Stimulated activated CD4-positive, alpha-beta T cell treated with anti-CD3 and anti-CD28 coated beads, Interleukin-4, amount 100 ng/mL, for 1 hour (primary cell): ENCODE measurements at places on chromosomes 5 and 9.

GRCh38 chr9:127642082-127642740 lies 30.1 kb downstream of the STXBP1 start:
- no peak for DNase-seq

DNA sequence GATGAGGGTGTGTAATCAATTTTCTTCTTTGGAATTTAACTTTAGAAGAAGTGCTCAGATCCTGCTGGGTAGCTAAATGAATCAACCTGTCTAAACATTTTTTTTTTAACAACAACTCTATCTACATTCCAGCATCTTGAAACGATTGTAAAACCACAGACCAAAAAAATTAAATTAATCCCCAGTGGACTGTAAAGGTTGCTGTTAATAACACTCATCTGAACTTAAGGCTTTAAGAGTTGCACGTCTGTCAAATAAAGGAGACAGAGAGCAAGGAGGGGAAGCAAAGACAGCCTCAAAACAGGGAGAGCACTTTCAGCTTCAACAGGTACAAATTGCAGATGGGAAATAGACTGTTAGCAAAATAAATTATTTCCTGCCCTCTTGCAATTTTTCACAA lies 548.5 kb downstream of the DTWD2 start:
- DNase-seq = no peak

- no peak for DNase-seq
Measured at GRCh38 chr5:173399851-173400250, 71.6 kb upstream of the STC2 start.

DNA sequence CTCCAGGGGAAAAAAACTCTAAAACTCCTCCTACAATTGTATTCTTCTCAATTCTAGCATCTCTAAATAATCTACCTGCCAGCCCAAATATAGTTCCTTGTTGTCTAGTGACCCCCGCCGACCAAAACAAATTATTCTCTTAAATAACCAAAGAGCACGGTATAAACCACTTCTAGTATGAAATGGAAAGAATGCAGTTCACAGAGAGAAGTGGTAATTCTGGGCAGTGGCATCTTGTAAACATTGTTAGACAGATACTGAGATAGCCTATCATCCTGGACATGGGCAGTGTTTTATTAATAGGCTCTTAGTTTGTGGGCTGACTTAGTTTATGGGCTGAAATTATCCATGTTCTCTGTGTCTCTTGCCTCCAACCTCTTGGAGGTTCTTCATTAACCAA lies 1412.6 kb upstream of the CDH9 start:
- no peak for DNase-seq

- no peak for DNase-seq
Measured at GRCh38 chr5:10445352-10445751, 3.7 kb downstream of the ROPN1L start.

GRCh38 chr5:116507941-116508655 lies 66.5 kb downstream of the SEMA6A start:
- DNase-seq = no peak

DNA sequence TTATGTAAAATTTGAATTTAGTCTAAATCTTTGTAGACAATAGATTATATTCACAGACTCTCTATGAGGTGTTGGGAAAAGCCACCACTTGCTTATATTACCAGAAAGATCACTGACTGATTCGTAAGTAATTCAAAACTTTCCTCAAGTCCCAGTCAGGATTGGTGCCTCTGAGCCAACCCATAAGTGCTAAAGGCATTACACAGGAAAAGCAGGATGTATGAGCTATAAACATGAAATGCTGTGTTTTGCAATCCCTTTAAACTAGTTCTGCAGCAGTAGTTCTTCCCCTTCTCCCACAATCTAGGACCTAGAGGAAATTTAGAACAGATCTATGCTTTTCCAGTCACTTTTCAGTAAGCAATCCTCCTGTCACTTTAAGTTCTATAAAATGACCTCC lies 48.0 kb downstream of the SHLD3 start:
- DNase-seq = no peak

DNA sequence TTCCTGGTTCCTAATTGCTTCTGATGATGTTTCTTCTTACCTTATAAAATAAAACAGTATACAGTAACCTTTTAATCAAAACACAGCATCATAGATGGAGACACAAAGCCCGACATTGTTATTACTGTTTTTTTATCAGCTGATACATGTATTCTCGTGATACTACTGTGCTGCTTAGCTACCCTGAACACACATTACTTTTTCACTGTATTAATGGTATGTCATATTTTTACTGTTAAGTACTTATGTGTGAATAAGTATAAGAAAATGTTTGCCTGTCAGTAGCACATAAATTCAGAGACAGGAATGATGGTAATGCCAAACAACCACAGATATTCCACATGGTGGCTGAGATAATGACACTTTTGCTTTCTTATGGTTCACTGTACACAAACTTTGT lies 68.7 kb downstream of the RAB24 start:
- no peak for DNase-seq

- no peak for DNase-seq
Measured at GRCh38 chr9:4937446-4937845, 47.6 kb upstream of the JAK2 start.

- no peak for DNase-seq
Measured at GRCh38 chr9:567747-568305, 273.7 kb upstream of the DMRT1 start.

DNA sequence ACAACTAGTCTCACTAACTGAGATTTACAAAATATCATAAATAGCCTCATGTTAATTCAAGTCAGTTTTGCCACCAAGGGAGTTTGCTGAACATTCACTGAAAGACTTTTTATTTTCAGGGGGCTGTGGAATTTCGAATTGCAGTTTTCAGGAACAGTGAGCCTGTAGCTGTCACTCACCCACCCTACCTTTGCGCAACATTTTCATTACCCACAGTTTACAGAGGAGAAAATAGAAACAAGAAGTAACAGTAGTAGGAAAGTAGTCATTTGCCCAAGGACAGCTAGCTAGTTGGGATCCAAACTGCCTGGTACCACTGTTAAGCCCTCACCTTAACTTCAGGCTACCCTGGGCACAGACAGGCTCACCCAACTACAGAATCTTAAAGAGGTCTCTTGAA lies 154.1 kb downstream of the ADAMTS12 start:
- DNase-seq = no peak

DNA sequence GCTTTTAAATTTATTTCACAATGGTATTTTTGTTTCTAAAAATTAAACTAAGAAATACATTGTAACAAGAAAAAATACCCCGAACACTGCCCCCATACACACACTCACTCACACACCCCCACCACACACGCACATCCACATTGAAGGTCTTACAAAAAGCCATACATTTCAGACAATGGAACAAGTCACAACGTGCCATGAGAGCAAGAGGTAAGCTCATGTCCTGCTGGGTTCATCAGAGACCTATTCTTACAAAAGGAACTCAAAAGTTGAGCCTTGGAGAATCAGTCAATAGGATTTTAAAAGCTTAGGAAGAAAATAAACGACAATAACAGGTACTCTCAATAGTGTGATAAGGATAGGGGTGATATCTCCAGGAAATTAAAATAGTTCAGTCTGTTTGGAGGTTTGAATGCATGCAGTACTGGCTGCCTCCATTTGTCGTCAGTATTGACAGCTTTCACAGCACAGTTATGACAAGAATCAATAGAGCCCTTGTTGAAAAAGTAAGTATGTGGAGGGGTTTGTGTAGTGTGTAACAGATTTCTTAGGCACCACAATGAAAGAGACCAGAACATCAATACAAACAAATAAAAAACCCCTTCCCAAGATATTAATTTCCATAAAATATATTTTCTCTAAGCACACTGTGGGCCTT lies 1826.2 kb upstream of the CDH6 start:
- DNase-seq = no peak

- DNase-seq = no peak
Measured at GRCh38 chr5:60700416-60700757, 421 bp upstream of the DEPDC1B start.

DNA sequence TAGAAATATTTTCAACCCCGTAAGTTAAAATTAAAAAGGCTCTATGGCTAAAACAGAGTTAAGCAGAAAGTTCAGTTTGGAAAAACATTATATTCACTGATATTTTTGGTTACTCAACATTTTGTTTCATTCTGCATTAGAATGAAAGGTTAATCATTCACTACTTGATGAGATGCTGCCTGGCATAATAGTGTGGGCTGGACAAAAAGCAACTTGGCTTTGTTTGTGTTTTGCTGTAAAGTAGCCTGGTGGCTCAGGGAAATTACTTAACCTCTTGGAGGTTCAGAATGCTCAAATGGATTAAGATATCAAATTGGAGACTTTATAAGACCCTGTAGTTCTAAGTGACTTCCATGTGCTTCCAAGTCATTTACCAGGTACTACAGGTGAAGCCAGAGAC lies 367.4 kb upstream of the TRPC7 start:
- DNase-seq = no peak

DNA sequence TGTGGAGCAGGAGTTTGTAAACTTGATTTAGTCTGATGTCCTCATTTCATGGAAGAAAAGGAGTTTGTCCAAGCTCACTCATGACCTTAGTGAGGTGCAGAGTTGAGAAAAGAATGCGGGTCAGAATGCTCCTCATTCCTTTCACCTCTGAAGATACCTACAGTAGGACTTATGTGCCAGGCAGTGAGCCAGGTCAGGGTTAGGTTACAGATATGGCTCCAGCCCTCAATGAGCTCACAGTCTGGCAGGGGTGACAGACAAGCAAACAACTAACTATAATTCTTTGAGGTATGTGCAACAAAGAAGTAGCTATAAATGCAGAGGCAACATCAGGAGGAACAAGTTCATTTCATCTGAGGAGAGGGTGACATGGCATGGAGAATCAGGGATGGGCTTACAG lies 102.5 kb downstream of the SPATA31D1 start:
- DNase-seq = no peak

DNA sequence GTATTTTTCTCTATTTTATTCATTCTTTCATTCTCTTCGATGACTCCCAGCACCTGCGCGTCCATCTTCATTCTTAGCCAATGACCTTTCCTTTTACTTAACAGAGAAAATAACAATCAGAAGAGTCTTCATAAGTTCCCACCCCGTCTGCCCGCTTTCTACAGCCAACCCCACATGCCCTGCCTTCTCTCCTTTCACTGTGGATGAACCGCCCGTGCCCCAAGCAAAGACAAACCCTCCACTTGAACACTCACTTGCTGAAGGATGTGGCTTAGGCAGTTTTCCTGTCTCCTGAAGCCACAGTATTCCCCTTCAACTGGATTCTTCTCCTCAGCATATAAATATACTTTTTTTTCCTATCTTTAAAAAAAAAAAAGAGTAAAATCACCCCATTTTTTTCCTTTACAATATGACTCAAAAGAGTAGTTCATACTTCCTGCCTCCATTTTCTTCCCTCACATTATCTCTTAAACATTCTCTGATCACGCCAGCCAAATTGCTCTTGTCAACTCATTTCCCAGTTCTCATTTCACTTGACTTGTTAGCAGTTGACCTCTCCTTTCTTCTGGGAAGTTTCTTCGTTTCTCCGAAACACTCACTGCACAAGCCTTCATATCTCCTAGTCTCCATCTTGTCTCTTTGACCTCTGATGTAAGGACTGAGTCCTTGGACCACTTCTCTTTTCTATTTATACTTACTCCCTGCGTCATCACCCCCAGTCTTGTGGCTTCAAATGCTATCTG lies 11.1 kb downstream of the NIPSNAP3B start:
- DNase-seq = no peak

DNA sequence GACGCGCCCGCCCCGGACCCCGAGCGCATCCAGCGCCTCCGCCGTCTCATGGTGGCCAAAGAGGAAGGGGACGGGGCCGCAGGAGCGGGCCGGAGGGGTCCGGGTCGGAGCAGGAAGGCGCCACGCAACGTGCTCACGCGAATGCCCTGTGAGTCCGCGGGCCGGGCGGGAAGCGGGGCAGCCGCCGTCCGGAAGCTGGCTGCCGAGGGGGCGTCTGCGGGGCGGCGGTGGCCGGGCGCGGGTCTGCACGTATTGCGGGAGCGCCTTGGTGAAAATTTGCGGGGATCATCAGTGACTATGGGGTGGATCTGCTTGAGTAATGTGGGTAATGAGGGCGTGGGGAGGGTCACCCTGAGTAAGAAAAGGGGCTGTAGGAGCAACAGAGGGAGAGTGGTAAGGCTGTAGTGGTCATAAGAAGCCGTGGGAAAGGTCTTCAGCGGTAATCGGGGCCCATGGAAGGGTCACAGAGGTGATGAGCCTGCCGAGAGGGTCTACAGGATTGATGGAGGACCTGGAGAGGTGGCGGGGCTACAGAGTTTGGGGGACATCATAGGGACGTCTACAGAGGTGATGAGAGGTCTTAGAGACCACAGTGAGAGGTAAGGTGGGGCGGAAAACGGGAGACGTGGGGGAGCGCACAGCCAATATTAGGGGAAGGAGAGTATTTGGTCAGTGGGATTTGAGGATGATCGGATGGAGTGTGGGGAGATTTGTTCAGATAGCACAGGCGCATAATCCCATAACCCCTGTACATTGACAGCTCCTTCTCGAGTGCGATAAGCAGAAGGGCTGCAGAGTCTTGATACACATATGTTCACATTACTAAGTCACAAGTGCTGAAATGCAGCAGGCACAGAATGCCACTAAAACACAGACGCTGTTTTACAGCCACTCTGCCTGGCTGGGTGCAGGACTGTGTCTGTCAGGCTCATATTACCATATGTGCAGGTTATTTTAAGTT lies 819 bp downstream of the LSM11 start:
- DNase-seq = peak; percentile 13

DNA sequence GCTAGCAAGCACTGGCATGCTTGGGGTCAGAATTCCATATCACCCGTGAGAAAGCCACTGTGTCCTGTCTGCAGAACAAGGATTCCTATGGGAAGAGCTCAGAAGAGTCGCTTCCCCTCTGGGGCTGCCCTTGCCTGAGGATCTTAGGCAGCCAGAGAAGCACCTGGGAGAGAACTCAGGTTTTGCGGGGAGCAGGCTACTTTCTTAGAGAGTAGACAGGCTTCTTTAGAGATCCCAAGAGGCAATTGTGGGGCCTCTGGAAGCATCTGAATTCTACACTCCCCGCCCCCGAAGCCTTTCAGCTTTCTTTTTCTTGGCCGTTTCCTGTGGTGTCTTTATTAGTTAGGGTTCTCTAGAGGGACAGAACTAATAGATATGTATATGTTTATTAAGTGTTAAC lies 40.9 kb downstream of the PHF2 start:
- DNase-seq = no peak

DNA sequence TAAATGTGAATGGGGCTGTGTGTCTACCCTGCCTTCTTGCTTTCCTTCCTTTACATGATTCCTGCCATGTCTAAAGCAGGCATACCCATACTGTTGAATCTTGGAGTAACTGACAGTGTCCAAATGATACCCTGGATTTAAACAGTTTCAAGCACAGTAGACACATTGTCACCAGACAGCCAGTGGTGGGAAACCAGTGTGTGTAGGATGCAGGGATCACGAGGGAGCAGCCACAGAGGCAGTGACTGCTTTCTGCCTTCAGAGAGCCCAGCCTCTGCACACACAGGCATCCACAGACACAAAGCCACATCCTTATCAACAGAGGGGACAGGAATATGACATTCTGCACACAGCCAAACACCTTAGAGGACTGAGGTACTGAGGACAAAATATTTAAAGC lies 184.2 kb upstream of the TBCA start:
- no peak for DNase-seq

GRCh38 chr5:159549046-159549445 lies 218.8 kb upstream of the IL12B start:
- no peak for DNase-seq
